ENCODE measurements at places on chromosomes 6 and 20. TPM values are rescaled to one million over a fixed set of nuclear protein-coding genes. Genes with fewer than 3 reads are reported as not detected.

Gene PLN
- total RNA-seq: 0.60 TPM

Gene FAM162B
- total RNA-seq: not detected

Gene C6orf62
- total RNA-seq: 120 TPM

GRCh38 chr6:16713597-16713996 lies 47.7 kb downstream of the ATXN1 start:
- DNase-seq: peak; percentile 59

DNA sequence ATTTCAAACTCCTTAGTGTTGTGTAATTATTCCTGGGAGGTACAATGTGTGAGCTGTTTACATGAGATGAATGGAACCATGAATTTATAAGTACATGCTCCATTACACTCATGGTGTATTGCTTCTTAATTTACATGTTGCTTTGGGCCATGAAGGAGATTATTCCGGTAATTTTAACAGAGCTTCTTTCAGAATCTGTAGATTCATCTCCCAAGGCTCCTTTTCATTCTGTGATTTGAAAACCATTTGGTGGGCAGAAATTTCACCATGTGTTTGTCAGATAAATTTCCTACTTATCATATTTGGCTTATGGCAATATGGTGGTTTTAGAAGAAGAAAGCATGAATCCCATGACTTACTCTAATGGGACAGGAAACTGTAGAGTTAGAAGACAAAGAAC lies 421.6 kb upstream of the EYS start:
- no peak for DNase-seq

DNA sequence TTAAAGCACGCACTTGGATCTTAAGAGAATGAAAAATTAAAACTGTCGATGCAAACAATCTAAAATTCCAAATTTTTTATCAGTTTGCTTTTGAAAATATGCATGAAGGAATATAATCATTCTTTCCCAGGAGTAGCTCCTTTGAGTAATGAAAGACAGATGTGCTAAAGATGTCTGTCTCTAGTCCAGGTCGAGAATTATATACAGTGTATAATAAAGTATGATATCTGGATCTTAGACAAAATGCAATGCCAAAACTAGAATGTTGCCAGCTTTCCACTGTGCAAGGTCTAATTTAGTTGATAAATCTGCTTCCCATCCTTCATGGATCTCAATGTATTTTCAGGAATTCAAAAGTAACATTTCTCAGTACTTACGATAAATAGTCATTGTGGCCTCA lies 65.1 kb upstream of the ADGRG6 start:
- DNase-seq: no peak

DNA sequence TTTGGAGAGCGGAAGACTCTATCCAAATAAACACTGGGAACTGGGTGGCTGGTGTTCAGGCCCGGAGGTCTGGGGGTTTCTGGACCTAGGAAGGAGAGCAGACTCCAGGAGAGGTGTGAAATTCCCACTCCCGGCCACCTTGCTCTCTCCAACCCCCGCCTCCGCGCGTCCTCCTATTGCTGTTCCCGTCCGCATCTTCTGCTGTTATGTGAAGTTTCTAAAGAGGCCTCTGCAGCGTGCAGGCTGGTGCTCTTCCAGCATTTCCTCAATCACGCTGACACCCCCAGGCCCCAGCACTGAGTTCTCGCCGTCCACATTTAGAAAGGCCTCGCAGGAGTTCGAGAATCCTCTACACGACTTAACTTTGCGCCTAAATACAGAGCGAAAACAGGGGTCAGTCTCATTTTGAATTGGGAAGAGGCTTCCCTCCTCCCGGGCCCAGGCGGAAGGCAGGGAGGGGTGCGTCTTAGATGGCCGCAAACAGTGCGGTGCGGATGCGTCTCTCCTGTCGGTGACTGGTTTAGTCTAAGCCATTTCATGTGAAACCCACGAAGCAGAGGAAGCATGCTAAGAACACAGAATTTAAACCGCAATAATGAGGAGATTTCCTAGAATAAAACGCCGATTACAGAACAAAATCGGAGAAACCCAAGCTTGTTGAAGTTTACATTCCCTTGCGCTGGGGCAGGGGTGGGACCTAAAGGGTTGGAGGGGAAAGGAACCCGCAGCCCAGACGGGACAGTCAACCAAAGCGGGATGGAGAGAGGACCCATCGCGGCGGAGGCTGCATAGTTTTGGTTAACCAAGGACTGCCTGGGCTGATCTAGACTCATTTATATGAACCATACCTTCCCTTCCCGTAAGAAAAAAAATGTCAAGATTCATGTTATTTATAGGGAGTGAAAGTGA lies 4.0 kb upstream of the FOXF2 start:
- DNase-seq: no peak

- DNase-seq: no peak
These were observed 144.6 kb downstream of the TFAP2C start for GRCh38 chr20:56773749-56774148.

GRCh38 chr6:3607171-3607570 lies 144.3 kb downstream of the PXDC1 start:
- no peak for DNase-seq

Gene CLVS2
- total RNA-seq: not detected

DNA sequence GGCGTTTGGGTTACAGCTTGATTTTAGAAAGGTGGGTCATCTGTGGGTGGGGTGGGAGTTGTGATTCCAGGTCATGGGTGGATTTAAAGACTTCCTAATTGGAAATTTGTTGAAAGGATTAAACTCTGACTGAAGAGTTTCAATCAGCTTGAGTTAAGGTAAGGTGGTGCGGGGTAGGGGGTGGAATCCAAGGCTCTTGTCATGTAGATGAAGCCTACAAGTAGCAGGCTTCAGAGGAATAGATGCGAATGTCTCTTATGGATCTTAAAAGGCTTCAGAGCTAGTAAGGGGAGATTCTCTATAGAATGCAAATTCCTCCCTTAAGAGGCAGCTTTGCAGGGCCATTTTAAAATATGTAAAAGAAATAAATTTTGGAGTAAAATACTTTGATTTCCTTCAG lies 645.3 kb downstream of the FRK start:
- DNase-seq: no peak

DNA sequence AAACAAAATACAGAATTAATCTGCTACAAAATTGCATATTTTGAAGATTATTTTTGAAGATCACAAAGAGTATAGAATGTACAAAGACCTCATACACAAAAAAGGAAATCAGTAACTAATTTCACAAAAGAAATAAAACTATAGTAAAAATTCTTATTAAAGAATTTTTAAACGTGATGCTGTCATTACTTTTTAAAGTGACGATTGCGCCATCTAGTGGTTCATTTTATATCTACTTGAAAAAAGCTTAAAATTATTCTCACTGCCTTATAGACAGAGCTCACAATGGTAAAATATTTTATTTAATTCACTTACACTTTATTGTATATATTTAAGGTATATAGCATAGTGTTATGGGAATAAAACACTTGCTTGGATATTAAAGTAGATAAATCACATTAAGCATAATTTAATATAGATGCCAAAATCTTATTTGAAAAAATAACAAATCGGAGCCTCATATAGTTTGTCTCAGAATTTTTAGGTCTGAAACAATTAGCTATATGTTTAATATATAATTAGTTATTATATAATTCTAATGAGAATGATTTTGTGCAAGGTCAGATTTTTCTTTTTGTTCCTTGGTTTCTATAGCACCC lies 128.8 kb downstream of the PHF3 start:
- peak; percentile 16 for DNase-seq

- DNase-seq: no peak
These were observed 27.8 kb downstream of the PM20D2 start for GRCh38 chr6:89173634-89174033.

Gene TMEM244
- not detected for total RNA-seq

- no peak for DNase-seq
These were observed 74.8 kb upstream of the SIRPA start for GRCh38 chr20:1820138-1821079.

DNA sequence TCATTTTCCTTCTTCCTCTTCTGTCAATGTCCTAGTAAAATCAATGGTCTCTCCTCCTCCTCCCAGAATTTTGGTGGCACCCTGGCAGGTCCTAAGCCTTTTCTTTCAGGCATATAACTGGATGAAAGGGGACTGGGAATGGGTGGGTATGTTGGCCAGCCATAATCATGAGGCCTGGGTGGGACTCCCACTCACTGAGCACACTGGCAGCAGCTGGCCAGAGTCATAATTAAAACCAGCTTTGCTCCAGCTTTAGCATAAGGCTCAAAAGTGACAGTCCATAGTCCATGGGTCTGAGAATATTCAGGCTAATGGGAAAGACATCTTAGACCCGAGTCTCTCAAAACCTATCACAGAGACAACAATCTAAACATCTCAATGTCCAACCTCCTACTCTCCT lies 190.0 kb upstream of the BTBD3 start:
- DNase-seq: no peak

Gene UNC5CL
- total RNA-seq: 0.25 TPM

- no peak for DNase-seq
These were observed 7.2 kb downstream of the PREX1 start for GRCh38 chr20:48820649-48820973.

- DNase-seq: no peak
These were observed 137.1 kb downstream of the LY86 start for GRCh38 chr6:6725468-6726209.

Gene CALHM4
- 0.39 TPM for total RNA-seq

DNA sequence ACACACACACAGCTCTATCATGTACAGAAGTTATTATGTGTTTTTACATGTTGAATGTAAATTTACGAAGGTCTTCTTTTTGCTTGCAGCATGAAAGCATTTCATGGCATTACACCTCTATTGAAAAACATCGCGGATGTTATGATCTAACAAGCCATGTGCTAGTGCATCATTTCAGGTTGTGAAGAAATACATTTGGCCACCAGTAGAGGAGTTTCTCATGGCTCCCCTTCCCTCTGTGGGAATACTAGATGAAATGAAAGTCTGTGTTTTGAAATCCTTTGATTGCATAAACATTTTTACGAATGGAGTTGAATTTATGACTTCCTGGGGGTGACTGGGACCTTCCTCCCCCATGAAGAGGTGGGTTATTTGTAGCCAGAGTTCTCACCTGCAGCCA lies 17.7 kb downstream of the MAS1 start:
- DNase-seq: no peak

GRCh38 chr6:150590446-150590845 lies 9.2 kb upstream of the PLEKHG1 start:
- no peak for DNase-seq

GRCh38 chr6:2782825-2783187 lies 17.6 kb downstream of the WRNIP1 start:
- DNase-seq: no peak

GRCh38 chr20:44219170-44219730 lies 8.7 kb upstream of the OSER1 start:
- no peak for DNase-seq

GRCh38 chr20:39103732-39104131 lies 141.6 kb downstream of the DHX35 start:
- DNase-seq: no peak

DNA sequence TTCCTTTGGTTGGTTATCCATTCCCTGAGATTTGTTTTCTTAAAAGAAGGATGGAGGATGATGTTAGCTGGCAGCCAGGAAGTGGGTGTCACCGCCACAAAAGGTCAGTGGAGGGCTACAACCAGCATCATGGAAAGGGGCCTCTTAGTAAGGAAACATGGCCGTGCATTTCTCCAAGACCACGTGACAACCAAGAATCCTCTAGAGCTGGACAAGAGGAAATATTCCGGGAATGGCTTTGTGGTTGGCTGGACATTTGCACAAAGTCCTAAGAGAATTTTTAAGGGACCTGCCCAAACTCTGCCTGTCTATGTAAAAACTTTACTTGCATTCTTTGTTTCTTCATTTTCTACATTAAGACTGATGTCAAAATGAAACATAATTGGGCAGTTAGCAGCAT lies 399.9 kb upstream of the MARCKS start:
- DNase-seq: peak; percentile 90

Gene RAMACL
- 0.04 TPM for total RNA-seq

Gene PEX3
- total RNA-seq: 14.9 TPM

Gene PI16
- total RNA-seq: not detected

DNA sequence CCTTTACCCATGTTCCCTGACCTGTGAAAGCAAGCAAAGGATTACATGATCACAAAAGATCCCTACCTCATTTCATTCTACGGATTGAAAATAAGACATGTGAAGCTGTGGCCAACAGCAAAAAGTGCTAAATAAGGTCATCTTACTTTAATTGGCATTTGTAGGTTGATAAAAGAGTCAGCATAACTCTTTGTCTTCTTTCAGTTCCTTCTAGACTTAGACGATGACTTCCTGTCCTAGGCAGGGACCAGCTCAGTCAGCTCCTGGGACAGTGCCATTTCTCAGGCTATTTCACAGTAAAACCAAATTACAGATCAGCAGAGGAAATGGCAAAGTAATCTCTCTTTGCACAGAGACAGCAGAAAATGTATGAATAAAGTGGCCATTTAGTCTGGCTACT lies 480.7 kb downstream of the RFPL4B start:
- DNase-seq: no peak

DNA sequence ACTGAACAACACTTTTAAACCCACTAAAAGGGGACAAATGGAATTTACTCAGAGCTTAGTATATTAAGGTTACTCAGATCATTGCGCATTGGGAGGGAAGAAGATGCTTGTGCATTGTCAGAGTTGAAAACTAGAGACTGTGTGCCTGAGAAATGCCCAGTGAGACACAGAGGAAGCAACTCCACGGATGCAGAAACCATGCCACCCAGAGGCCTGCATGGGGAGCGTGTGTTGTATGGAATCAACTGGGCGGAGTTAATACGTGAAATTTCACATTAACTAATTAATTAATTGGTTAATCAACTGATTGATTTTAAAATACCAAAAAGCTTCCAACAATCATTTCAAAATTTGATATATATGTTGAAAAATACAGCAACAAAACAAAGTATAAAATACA lies 391.6 kb downstream of the PLCB1 start:
- no peak for DNase-seq

DNA sequence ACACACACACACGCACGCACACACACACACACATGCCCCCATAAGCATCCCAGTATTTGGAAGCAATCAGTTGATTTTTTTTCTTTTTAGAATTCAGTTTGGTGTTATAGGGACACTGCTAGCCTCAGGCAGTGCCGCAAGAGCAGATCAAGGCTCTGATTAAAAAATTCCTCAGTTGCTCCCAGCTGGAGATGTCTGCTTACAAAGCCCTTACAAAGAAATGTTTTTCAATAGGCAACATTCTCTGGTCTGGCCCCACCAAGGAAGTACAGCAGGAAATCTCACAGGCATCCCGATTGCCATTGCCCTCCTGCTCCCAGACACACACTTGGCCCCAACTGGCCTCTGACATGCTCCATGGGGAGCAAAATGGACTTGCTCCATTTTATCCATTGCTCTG lies 22.9 kb upstream of the CD83 start:
- DNase-seq: no peak

GRCh38 chr20:49595811-49596561 lies 28.0 kb upstream of the PTGIS start:
- no peak for DNase-seq

GRCh38 chr6:80579391-80580023 lies 473.0 kb downstream of the BCKDHB start:
- no peak for DNase-seq

- DNase-seq: no peak
These were observed 98.8 kb upstream of the SNX9 start for GRCh38 chr6:157724138-157724820.

Gene BMP2
- 1.1 TPM for total RNA-seq

Gene PRKN
- not detected for total RNA-seq

Gene SGK2
- total RNA-seq: 0.23 TPM

All from H4 (cell line).